ENCODE measurements at places on chromosomes 6 and 20.

DNA sequence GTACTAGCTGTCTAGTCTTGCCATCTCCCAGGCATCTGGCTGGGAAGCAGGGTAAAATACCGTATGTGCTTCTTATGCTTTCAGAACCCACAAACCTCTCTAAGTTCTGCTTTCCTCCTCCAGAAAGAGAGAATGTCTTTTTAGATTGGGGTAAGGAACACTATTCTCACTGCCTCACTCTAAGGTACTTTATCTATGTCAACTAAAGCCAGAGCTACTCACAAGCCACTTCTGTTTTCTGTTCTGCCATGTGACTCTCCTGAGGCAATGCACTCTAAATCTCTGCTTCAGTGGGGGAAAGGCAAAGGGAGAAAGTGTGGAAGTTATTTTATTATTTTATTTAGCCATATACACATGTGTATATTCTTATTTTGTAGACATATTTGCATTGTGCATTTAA is 15.6 kb downstream of the MEP1A start:
- no peak for DNase-seq

DNA sequence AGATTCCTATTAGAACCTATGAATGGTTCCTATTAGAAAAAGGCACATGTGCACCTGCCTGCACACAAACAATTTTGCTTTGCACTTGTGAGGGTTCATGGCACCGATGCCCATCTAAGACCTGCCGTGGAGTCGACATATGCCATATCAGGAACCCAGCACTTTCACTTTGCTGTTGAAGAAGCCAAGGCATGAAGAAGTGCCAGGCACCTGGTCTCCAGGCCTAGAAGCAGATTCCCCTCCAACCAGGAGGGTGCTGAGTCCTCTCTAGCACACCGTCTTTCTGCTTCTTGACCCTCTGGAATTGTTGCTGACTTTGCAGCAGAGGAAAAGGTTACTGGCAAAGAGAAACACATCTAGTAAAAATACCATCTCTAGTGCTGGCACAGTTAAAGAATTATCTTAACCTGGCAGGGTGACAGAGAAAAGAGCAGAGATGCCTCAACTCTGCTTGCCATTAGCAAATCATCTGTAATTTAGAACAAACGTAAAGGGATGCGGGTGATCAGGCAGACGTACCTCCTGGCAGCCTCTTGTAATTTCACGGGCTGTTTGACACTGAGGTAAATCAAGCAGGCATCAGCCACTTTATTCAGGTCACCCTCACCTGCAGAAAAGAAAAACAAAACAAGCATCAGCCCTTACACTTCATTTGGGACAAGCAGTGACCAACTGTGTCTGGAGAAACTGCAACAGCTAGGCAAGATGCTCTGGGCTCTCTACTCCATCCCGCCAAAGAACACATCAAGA is 37.2 kb downstream of the TTI1 start:
- DNase-seq, result no peak

- no peak for DNase-seq
Measured at GRCh38 chr6:104995989-104996617, 39.2 kb downstream of the LIN28B start.

DNA sequence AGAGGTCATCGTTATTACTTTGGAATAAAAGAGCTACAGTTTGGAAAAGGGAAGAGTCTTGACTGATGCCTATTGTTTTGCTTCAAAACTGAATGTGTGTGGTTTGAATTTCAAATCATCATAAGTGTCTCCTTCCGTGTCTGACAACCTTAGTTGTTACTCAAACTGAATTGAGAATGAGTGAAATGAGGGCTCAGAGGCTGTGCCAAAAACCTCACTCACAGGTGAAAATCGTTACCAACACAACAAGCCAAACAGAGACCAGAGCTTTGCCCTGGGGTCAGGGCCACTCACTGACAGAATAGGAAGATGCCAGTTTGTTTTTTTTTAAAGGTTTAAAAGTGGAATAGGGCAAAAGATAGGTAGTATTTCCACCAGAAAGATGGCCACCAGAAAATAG is 15.2 kb upstream of the SIRT5 start:
- DNase-seq, result no peak

DNA sequence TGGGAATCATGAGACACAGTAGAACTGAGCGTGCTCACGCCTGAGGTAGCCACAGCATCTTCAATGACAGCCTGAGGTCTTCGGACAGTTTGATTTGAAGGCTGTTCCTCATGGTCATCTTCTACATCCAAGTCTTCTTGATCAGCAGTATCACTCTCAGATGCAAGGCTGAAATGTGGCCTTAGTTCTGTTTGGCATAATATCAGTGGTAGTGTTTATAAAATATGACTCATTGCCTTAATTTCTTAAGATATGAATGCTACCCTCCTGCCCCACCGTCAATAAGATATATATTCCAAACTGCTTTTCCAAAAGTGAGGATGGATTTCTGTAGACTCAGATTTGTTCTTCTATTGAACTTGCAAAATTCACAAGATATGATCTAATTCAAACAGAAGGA is 17.5 kb upstream of the MAP7 start:
- no peak for DNase-seq

DNA sequence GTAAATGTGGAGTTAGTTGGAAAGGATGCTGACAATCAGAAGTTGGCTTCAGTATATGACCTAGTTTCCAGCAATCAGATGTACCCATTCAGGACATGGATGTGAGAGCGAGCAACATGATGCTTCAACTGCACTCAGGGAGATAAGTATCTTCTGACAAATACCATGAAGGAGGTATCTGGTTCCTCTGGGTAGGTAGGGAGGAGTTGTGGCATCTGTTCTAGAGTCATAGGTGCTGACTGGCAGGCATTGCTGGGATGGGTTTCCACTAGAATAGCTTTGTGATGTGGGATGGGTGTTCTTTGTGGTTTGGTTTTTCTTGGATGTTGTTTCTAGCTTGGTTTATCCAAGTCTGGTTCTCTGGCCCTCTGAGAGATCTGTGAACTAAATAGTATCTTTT is 3.9 kb upstream of the REV3L start:
- no peak for DNase-seq

- DNase-seq, result no peak
Measured at GRCh38 chr20:7269452-7269851, 502.0 kb downstream of the BMP2 start.

GRCh38 chr6:100176951-100177710 is 183.1 kb upstream of the MCHR2 start:
- no peak for DNase-seq

DNA sequence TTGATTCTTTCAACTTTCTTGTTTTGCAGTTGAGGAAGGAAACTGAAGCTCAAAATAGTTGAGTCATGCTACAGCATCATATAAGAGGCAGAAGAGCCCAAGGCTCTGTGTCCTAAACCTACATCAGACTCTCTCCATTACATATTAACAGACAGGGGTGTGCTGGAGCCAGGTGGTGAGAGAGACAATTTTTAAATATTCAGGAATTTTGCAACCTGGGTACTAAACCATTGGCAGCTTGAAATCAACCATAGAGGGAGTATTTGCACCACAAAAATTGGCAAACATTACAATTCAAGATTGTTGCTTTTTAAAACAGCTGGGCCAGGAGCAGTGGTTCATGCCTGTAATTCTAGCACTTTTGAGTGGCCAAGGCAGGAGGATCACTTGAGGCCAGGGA is 65.8 kb upstream of the SOX4 start:
- no peak for DNase-seq

GRCh38 chr20:20969701-20970280 is 136.4 kb downstream of the LINC00237 start:
- no peak for DNase-seq

DNA sequence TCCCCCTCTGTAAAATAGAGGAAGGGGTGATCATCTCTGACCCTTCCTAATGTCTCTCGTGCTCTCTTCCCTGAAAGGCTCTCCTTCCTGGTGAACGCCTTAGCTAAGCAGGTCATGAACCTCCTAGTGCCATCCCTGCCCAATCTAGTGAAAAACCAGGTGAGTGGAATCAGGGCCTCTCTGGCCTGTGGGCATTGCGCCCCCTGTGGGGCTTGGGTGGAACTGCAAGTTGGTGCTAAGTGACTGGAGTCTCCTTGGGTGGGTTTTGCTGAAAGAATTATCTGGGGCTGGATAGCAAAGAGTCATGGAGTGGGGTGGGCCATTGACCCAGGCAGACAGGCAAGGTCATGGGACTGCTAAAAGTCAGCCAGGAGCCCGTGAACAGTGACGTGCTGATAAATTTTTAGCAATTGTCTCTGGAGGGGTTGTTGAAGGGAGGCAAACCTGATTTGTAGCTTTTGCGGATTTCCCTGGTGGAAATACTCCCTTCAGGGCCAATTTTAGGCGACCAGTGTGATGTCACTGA is 8.9 kb downstream of the BPIFB1 start:
- peak; percentile 55 for DNase-seq

- no peak for DNase-seq
Measured at GRCh38 chr20:49568278-49569151, 578 bp upstream of the PTGIS start.

GRCh38 chr6:113361014-113361645 is 496.0 kb upstream of the MARCKS start:
- DNase-seq, result no peak

All from activated B cell treated with CpG ODN at 0.5 μM for 24 hours (primary cell).